Activated naive CD4-positive, alpha-beta T cell (primary cell): ENCODE measurements at places on chromosomes 2 and 18.

DNA sequence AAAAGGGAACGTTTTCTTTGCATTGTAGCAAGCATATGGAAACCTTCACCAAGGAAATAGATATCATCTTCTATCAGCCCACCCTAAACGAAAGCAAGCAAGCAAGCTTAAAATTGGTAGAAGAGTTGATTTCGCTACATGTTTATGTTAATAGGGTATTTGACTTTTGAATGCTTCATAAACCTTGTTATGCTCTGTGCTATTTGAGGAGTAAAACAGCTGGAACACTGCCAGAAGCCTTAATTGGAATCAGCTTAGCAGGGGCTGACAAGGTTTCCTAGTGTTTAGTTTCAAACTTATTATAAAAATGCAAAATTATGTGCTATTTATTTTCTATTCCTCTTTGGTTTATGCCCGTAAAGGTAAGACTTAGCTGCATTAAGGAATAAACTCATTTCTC, 70.6 kb upstream of the LINC00305 start:
- no peak for DNase-seq

GRCh38 chr2:31260870-31261269, 26.9 kb downstream of the EHD3 start:
- DNase-seq = no peak

- DNase-seq = no peak
These were observed 230.3 kb upstream of the TRIB2 start for GRCh38 chr2:12486205-12487118.

- DNase-seq = no peak
These were observed 13.4 kb upstream of the BOK start for GRCh38 chr2:241545106-241545505.

DNA sequence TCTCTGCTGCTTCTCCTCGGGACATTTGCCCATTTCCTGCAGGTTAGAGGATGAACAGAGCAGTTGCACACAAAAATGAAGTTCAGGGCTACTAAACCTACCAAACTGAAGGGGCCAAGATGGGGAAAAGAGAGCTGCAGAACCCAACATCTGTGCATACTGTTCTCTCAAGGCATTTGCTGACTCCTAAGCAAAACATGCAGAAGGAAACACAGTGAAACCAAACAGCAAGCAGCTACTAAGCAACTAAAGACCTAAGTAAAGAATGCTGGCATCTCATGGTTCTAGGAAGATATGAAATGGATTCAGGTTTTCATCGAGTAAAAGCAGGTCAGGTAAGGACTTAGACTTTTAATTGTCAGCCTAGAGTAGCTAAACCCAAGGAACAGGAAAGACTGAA, 111.9 kb upstream of the SYT4 start:
- no peak for DNase-seq

- no peak for DNase-seq
These were observed 256.3 kb upstream of the SPOPL start for GRCh38 chr2:138245310-138245709.

- no peak for DNase-seq
These were observed 71.8 kb downstream of the B3GNT2 start for GRCh38 chr2:62267696-62268095.

DNA sequence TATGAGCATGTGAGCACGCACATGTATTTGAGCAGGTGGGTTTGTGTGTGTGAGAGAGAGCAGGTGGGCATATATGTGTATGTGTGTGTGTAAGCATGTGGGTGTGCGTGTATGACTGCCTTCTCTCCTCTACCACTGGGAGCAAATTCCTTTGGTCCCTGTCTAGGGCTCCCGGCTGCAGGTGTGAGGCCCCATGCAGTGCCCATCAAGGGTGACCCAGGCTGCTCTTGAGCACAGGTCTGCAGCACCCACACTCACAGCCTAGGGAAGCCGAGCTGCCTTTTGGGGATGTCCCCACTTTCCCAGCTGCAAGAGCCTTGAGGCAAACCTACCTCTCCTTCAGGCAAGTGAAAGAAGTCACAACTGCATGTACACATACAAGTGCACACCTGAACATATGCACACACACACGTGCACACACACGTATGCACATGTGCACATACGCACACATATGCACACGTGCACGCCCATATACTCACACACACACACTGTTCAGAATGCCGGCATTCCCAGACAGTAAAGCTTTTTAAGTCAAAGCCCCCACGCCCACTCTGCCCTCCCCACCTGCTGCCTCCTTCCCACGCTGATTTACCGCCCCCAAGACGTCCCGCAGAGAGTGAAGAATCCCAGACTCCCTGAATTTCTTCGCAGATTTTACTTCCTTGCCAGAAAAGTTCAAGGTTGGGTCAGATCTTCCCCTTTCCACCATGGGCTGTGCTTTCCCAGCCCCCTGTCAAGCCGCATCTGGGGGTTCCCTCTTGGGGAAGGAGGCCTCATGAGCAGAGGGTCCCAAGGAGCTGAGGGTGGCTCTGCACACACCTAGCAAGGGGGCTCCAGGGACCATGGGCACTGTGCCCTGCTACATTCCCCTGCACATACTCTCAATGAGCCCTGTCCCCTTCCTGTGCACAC, 170.6 kb downstream of the TWIST2 start:
- no peak for DNase-seq
